ENCODE measurements at places on chromosomes 7 and 10.

- H3K4me1 ChIP-seq: peaks cover 20% of the 10 kb centered on the region
- peaks cover 91% of the 10 kb centered on the region for H3K27me3 ChIP-seq
- H3K27ac ChIP-seq: no peak overlapping the region
- DNase-seq: no peak
Observed at GRCh38 chr10:8060010-8060703, 5.7 kb downstream of the GATA3 start.

DNA sequence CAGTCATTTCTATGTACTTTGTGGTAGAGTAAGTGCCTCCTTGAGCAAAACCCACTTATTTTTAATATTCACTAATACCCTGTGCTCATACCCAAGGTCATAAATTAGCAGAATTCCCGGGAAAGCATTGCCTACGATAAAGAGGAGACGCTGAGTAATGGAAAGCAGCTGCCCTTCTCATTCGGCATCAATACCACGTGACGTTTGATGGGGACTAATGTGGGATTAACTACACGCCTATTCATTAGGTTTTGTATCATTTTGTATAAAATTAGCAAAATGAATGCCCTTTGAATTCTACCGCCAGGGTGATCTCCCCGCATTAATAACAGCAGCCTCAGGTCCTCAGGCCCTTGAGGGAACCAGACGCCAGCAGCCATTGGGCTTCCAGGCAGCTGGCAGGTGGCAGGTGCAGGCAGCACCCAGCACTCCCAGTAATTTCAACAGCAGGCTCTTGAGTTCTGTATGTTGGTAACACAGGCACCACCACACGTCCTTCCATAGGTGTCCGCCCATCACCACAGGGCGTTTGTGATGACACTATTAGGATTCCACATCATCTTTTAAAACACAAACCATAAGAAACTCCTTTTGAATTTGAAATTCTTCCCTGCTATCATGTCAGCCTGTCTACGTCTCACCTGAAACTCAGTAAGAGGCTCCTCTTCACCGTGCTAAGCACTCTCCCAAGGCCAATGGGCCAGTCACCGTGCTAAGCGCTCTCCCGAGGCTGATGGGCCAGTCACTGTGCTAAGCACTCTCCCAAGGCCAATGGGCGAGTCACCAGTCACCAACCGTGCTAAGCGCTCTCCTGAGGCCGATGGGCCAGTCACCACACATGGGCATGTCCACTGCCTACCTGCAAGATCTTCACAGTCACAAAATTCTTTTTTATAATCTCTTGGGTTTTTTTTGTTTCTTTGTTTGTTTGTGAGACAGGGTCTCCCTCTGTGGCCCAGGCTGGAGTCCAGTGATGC, 509.4 kb downstream of the PTPRN2 start:
- no peak overlapping the region for H3K27ac ChIP-seq
- H3K27me3 ChIP-seq: no peaks in the 10 kb centered on the region
- no peaks in the 10 kb centered on the region for H3K36me3 ChIP-seq
- H3K4me1 ChIP-seq: no peaks in the 10 kb centered on the region

- no peak overlapping the region for H3K4me3 ChIP-seq
- H3K4me1 ChIP-seq: peaks cover 1% of the 10 kb centered on the region
- H3K36me3 ChIP-seq: peaks cover 13% of the 10 kb centered on the region
- peak overlapping the region; percentile 16 for H3K27ac ChIP-seq
- H3K27me3 ChIP-seq: no peaks in the 10 kb centered on the region
Observed at GRCh38 chr10:72367301-72367960, 12.7 kb upstream of the DNAJB12 start.

- peak overlapping the region; percentile 98 for H3K4me3 ChIP-seq
- H3K27ac ChIP-seq: peak overlapping the region; percentile 99
- peaks cover 21% of the 10 kb centered on the region for H3K4me1 ChIP-seq
- no peaks in the 10 kb centered on the region for H3K27me3 ChIP-seq
- H3K36me3 ChIP-seq: no peaks in the 10 kb centered on the region
- DNase-seq: peak; percentile 72
Observed at GRCh38 chr10:63464402-63465292, 1.1 kb downstream of the JMJD1C start.

GRCh38 chr7:78529392-78529791, 730.8 kb downstream of the PHTF2 start:
- DNase-seq: no peak
- H3K4me1 ChIP-seq: peaks cover 11% of the 10 kb centered on the region
- H3K36me3 ChIP-seq: no peaks in the 10 kb centered on the region
- no peak overlapping the region for H3K27ac ChIP-seq
- no peak overlapping the region for H3K4me3 ChIP-seq

GRCh38 chr7:22387583-22387982, 30.6 kb upstream of the RAPGEF5 start:
- H3K27me3 ChIP-seq: peaks cover 8% of the 10 kb centered on the region
- H3K4me3 ChIP-seq: no peak overlapping the region
- H3K36me3 ChIP-seq: no peaks in the 10 kb centered on the region
- peaks cover 3% of the 10 kb centered on the region for H3K4me1 ChIP-seq
- no peak overlapping the region for H3K27ac ChIP-seq

DNA sequence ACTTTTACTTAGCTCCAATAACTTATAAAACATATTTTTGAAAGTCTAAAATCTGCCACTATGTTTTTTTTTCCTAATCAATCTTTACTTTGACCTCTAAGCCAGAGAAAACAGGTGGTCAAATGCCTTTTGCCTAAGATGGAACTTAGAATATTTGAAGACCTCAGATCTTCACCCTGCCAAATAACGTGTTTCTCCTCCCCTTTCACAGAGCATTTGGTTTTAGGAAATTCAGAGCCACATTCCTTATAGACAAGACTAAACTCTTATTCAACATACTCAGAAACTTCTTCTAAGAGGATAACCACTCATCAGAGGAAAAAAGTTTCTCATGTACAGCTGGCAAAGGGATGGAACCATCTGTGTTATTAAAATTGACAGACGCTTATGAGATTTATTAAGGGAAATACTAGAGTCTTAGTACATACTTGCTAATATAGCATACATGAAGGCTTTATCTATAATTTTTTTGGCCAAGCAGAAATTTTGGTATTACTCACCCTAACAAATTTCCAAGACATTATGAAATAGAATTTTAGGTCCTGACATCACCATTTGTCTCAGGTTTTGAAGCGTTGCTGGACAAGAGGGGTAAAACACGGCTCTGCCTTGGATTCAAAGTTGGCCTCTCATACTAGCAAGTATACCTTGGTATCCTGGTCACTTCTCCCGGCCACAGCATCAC, 2.6 kb upstream of the EGFR start:
- H3K4me3 ChIP-seq: no peak overlapping the region
- H3K4me1 ChIP-seq: peaks cover 8% of the 10 kb centered on the region
- H3K27ac ChIP-seq: no peak overlapping the region
- H3K36me3 ChIP-seq: no peaks in the 10 kb centered on the region
- no peak for DNase-seq
- peaks cover 34% of the 10 kb centered on the region for H3K27me3 ChIP-seq

- no peak overlapping the region for H3K4me3 ChIP-seq
- no peak overlapping the region for H3K27ac ChIP-seq
- peaks cover 5% of the 10 kb centered on the region for H3K4me1 ChIP-seq
- H3K27me3 ChIP-seq: peaks cover 6% of the 10 kb centered on the region
- DNase-seq: no peak
- peaks cover 2% of the 10 kb centered on the region for H3K36me3 ChIP-seq
Observed at GRCh38 chr10:89431977-89432376, 17.6 kb downstream of the IFIT5 start.

GRCh38 chr7:47474937-47475879, 106.7 kb downstream of the TNS3 start:
- H3K36me3 ChIP-seq: no peaks in the 10 kb centered on the region
- peak overlapping the region; percentile 62 for H3K27ac ChIP-seq
- no peaks in the 10 kb centered on the region for H3K27me3 ChIP-seq
- no peak overlapping the region for H3K4me3 ChIP-seq
- DNase-seq: peak; percentile 39

GRCh38 chr10:87589645-87590051, 70.0 kb upstream of the PAPSS2 start:
- H3K27me3 ChIP-seq: no peaks in the 10 kb centered on the region
- no peaks in the 10 kb centered on the region for H3K36me3 ChIP-seq
- no peak overlapping the region for H3K4me3 ChIP-seq
- peaks cover 25% of the 10 kb centered on the region for H3K4me1 ChIP-seq
- no peak for DNase-seq
- no peak overlapping the region for H3K27ac ChIP-seq

GRCh38 chr10:131227163-131227740, 84.3 kb downstream of the TCERG1L start:
- no peak overlapping the region for H3K27ac ChIP-seq
- DNase-seq: no peak
- peaks cover 8% of the 10 kb centered on the region for H3K27me3 ChIP-seq

- no peak overlapping the region for H3K4me3 ChIP-seq
- no peaks in the 10 kb centered on the region for H3K27me3 ChIP-seq
- no peak for DNase-seq
- no peak overlapping the region for H3K27ac ChIP-seq
- H3K36me3 ChIP-seq: no peaks in the 10 kb centered on the region
Observed at GRCh38 chr7:18221377-18222293, 194.0 kb upstream of the PRPS1L1 start.

GRCh38 chr10:18312374-18313139, 172.3 kb downstream of the CACNB2 start:
- H3K4me3 ChIP-seq: no peak overlapping the region
- H3K36me3 ChIP-seq: no peaks in the 10 kb centered on the region
- peaks cover 8% of the 10 kb centered on the region for H3K4me1 ChIP-seq
- H3K27ac ChIP-seq: peak overlapping the region; percentile 23
- H3K27me3 ChIP-seq: no peaks in the 10 kb centered on the region

- H3K27ac ChIP-seq: peak overlapping the region; percentile 84
- DNase-seq: no peak
- H3K36me3 ChIP-seq: peaks cover 36% of the 10 kb centered on the region
- H3K4me3 ChIP-seq: no peak overlapping the region
Observed at GRCh38 chr7:2729031-2729892, 41.3 kb downstream of the AMZ1 start.

- peaks cover 25% of the 10 kb centered on the region for H3K27me3 ChIP-seq
- no peak overlapping the region for H3K27ac ChIP-seq
- DNase-seq: no peak
- no peaks in the 10 kb centered on the region for H3K36me3 ChIP-seq
Observed at GRCh38 chr7:55235115-55235514, 130.0 kb upstream of the LANCL2 start.

GRCh38 chr7:135536150-135536549, 21.6 kb upstream of the NUP205 start:
- no peak for DNase-seq
- no peak overlapping the region for H3K27ac ChIP-seq
- no peaks in the 10 kb centered on the region for H3K4me1 ChIP-seq
- H3K36me3 ChIP-seq: no peaks in the 10 kb centered on the region

- H3K36me3 ChIP-seq: no peaks in the 10 kb centered on the region
- H3K27ac ChIP-seq: no peak overlapping the region
- no peak for DNase-seq
Observed at GRCh38 chr7:73615886-73616285, 8.4 kb downstream of the MLXIPL start.

DNA sequence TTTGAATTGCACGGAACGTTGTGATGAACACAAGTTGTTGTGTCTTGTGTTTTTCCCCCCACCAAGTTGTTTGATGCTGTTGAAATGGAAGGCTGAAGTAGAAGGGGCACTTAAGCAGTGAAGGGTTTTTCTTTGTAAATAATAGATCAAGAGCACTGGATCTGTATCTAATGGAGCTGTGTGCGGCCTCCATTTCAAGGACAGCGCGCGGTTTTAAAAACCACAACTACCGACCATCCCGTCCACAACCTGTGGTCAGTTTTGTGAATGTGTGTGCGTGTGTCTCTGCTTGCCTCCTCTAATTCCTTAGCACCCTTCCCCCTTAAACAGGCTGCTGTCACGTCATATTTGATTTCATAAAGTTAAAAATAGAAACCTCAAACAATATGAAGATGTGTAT, 165.5 kb downstream of the TCF7L2 start:
- no peaks in the 10 kb centered on the region for H3K27me3 ChIP-seq
- no peak overlapping the region for H3K4me3 ChIP-seq
- DNase-seq: no peak
- H3K4me1 ChIP-seq: peaks cover 61% of the 10 kb centered on the region
- peak overlapping the region; percentile 85 for H3K27ac ChIP-seq

- peaks cover 22% of the 10 kb centered on the region for H3K36me3 ChIP-seq
- no peak overlapping the region for H3K27ac ChIP-seq
- no peak overlapping the region for H3K4me3 ChIP-seq
- no peaks in the 10 kb centered on the region for H3K27me3 ChIP-seq
- peaks cover 2% of the 10 kb centered on the region for H3K4me1 ChIP-seq
Observed at GRCh38 chr7:156625580-156625979, 15.0 kb upstream of the RNF32 start.

- DNase-seq: no peak
- H3K4me1 ChIP-seq: peaks cover 9% of the 10 kb centered on the region
- peaks cover 7% of the 10 kb centered on the region for H3K27me3 ChIP-seq
Observed at GRCh38 chr10:20879136-20879535, 18.0 kb downstream of the NEBL start.

DNA sequence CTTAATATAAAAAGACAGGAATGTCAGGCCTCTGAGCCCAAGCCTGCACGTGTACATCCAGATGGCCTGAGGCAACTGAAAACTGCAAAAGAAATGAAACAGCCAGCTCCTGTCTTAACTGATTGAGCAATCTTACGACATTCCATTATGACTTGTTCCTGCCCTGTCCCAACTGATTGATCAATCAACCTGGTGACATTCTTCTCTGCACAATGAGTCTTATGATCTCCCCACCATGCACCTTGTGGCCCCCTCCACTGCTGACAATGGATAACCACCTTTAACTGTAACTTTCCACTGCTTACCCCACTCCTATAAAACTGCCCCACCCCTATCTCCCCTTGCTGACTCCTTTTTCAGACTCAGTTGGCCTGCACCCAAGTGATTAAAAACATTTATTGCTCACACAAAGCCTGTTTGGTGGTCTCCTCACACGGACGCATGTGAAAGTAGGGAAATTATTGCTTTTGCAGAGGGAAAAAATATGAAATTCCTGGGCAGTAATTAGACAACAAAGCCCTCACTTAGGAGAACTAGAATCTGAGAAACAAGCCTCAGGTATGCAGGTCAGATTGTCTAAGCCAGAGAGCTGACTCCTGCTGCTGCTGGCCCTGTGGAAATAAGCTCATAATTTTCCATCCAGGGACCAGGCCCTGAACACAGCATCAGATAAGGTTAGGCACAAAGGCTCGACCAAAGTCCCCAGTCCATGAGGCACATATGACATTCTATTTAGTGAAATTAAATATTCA, 5.3 kb downstream of the CYP3A7 start:
- H3K27me3 ChIP-seq: no peaks in the 10 kb centered on the region
- no peak overlapping the region for H3K27ac ChIP-seq
- DNase-seq: no peak
- no peaks in the 10 kb centered on the region for H3K36me3 ChIP-seq
- no peak overlapping the region for H3K4me3 ChIP-seq
